H1 (cell line): ENCODE measurements at places on chromosomes 12 and 14.

DNA sequence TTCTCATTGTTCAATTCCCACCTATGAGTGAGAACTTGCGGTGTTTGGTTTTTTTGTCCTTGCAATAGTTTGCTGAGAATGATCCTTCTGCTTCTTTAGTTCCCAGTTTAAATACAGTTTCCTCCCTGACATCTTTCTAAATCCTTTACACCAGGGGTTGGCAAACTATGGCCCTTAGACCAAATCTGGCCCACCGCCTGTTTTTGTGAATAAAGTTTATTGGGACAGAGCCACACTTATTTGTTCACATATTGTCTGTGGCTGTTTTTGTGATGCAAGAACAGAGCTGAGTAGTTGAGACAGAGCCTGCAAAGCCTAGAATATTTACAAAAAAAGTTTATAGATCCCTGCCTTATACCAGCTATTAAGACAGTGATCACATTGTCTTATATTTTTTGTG, 53.7 kb downstream of the SERPINA10 start:
- no peak for DNase-seq

- no peak for DNase-seq
Measured at GRCh38 chr14:29836395-29836794, 91.3 kb downstream of the PRKD1 start.

DNA sequence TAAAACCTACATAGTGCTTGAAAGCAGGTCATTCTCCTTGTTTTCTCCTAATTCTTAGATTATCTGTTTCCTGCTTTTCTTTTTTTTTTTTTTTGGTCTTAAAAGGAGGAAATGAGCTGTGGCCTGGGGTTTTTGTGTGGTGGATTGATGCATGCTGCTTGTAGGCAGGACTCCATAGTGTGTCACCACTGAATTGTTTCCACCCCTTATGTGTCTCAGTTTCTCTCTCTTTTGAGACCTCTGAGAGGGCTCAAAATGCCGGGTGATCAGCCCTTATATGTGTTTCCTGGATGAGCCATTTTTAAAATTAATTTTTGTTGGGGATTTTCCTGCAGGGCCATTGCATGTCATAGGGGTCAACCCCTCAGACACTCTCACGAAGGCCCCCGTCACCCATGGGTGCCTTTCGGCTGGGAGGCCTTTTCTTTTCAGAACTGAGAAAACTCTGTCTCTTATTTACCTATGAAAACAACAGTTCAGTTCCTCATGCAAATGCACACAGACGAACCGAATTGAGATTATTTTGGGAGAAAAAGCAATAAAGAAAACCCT, 32.0 kb upstream of the LRRK2 start:
- DNase-seq = no peak

- DNase-seq = no peak
Measured at GRCh38 chr12:23221066-23221465, 596.1 kb downstream of the ETNK1 start.

DNA sequence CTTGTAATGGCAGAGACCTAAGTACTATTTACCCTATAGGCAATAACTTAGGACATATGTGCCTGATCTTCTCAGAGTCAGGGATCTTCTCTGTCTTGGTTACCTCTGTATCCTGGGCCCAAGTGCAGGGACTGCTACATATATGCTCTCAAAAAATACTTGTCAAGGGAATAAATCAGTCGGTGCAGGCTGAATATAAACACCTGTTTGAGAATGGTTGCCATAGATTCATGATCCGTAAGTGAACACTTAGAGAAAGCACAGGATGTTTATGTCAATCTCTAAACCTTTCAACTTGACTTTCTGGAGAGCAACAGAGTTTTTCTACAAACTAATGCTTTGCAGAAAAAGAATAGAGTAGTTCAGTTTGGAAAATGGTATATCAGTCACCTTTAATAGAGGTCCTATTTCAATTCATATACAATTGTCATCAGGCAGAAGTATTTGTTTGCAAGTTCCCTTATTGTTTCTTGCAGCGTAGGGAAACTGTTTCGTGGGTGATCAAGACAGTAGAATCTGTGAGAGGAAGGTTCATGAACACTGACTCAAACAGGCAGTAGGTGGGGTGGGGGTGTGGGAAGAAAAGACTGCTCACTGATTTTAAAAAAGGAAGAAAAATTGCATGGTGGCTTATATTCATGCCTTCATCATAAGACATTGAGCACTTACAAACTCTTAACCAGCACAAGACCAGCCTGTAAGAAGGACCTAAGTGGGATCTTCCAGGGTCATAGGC, 6.0 kb upstream of the UBE2N start:
- no peak for DNase-seq

DNA sequence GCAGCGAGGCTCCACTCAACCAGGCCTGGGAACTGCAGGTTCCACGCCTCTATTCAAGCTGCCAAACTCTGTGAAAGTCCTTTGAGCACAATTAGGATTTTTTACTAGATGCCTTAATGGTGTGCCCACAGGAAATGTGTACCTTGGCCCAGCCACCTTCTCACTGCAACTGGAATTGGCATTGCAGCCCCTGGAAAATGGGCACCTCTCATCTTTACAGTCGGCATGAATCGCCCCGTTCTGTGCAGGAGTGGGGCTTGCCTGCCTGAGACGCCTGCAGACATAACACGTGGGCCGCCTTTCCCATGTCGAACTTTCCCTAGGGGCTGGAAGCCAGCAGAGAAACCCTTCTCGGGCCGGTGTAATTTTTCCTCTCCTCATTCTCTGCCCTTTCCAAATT, 42.0 kb upstream of the ELK3 start:
- DNase-seq = no peak

GRCh38 chr14:57611555-57612075, 118.0 kb upstream of the CCDC198 start:
- DNase-seq = no peak

GRCh38 chr12:99068993-99069747, 424.1 kb downstream of the APAF1 start:
- no peak for DNase-seq

GRCh38 chr12:27635349-27635972, 60.8 kb upstream of the REP15 start:
- no peak for DNase-seq

- DNase-seq = no peak
Measured at GRCh38 chr12:76124456-76124855, 40.0 kb upstream of the NAP1L1 start.

DNA sequence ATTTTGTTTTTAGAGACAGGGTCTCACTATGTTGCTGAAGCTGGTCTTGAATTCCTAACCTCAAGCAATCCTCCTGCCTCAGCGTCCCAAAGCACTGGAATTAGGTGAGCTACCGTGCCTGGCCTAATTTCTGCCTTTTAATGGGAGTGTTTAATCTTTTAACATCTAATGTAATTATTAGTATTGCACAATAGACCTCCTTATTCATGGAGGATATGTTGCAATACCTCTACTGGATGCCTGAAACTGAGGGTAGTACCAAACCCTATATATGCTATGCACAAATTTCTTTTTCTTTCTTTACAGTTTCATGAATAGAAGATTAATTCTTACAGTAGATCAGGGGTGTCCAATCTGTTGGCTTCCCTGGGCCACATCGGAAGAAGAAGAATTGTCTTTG, 47.8 kb downstream of the MYRFL start:
- DNase-seq = no peak

GRCh38 chr12:121974026-121974985, 47.4 kb upstream of the BCL7A start:
- no peak for DNase-seq

DNA sequence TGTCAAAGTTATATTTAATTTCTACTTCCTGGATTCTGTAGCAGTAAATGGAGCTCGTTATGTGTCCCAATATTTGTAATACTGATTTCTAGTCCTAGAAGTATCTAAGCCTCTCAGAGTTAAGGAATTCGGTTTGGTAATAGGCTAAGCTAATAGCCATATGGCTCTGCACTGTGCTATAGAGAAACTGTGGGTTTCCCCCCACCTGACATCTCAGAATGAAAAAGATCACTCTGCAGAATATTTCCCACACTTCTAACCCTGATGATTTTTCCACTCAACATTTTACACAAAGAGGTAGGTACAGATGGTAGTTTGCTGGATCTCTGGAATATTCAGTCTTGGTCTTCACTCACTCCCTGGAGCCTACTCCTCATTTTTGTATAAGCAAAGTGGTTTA, 71.2 kb downstream of the BORCS5 start:
- no peak for DNase-seq

DNA sequence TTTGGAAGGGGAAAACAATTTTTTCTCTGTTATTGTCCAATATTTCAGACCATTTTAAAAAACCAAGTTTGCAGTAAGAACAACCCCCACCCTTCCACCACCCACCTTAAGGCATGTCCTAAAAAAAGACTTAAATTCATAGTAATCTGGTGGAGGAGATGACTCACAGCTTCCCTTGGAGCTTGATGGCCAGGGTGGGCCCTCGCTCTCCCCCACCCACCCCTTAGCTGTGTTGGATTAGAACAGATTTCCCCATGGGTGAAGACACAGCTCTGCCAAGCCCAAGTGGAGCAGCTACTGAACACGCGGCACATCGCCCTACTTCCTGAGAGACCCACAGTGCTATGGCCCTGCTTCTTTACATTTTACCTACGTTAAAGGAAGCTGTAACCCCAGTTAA, 140.3 kb downstream of the GCH1 start:
- no peak for DNase-seq

DNA sequence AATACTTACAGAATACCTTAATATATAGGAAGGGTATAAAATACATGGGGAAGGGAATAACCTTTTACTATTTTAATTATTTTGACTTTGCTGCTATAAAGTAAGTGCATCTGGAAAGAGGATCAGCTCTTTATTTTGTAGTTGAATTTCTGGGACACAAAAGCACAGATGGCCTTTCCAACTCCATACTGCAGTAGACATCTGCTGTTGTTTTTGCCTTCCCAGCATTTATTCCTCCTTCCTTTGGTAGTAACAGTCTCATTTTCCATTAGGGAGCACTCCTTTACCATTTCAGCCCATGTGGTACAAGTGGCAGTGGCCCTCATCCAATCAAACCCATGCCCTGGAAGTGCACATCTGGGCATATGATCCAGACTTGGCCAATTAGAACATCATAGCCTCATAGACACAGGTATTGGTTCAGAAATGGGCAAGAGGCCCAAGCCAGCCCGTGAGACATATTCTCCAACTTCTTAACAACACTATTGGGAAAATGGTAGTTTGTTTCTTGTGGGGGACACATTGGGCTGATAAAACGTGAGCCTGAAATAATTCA, 64.8 kb upstream of the YARS2 start:
- DNase-seq = no peak

DNA sequence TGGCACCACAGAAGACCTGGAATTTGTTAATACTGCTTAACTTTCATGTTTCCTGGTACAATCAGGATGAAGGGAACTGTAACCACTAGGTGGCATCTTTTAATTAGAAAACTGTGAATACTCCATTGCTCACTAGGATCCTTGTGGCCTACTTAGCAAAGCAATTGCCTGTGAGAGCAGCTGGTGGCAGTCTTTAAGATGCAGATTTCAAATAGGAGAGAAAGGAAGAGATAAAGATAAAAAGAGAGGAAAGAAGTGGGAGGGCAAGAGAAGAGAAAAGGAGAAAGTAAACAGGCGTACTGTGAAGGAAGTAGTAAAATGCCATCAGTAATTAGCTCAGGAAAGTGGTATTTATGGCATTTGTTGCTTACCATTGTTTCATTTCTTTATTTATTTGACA, 114.5 kb downstream of the RAD51B start:
- peak; percentile 29 for DNase-seq

- DNase-seq = no peak
Measured at GRCh38 chr14:96104469-96105057, 65.4 kb downstream of the C14orf132 start.

GRCh38 chr12:108972358-108972757, 48.5 kb downstream of the SVOP start:
- DNase-seq = no peak

- DNase-seq = no peak
Measured at GRCh38 chr14:34137001-34137745, 186.3 kb upstream of the EGLN3 start.

- DNase-seq = no peak
Measured at GRCh38 chr14:50395448-50395847, 1.2 kb downstream of the CDKL1 start.

GRCh38 chr14:89992273-89992672, 36.5 kb downstream of the TDP1 start:
- DNase-seq = no peak
